ENCODE measurements at places on chromosomes 3 and 15. TPM values are rescaled to one million over a fixed set of nuclear protein-coding genes. Genes with fewer than 3 reads are reported as not detected.
A peak's percentile ranks its signal among the peaks of the same experiment; 100 is the strongest.

GRCh38 chr3:190387578-190388213, at the start of gene CLDN16:
TSS of gene CLDN16 (plus strand) at chr3:190388163. CDS start at chr3:190388330, 167 bp downstream.
- DNase-seq, result no peak
- H3K4me3 ChIP-seq, result no peak within 1 kb of the TSS
- no peaks in the 10 kb centered on the region for H3K36me3 ChIP-seq
- no peak within 1 kb of the TSS for H3K27ac ChIP-seq
- peaks cover 18% of the 10 kb centered on the region for H3K4me1 ChIP-seq

DNA sequence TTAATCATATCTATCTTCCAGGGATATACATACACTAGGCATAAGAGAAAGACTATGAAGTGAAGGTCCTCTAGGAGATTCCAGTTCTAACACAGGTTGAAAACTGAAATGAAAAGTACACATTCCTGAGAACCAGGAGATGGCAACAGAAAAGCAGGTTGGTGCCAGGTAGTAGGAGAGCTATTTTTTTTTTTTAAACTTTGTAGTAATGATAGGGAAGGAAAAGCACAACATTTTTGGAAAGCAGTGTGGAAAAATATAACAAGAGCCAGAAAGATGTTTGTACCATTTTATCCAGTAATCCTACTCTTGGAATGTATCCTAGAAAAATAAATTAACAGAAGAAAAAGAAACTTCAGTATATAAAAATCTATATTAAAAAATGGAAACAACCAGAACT, 189.9 kb downstream of the DTWD1 start:
- no peaks in the 10 kb centered on the region for H3K27me3 ChIP-seq
- H3K36me3 ChIP-seq, result no peaks in the 10 kb centered on the region
- no peak overlapping the region for H3K4me3 ChIP-seq
- H3K4me1 ChIP-seq, result no peaks in the 10 kb centered on the region
- no peak overlapping the region for H3K27ac ChIP-seq

DNA sequence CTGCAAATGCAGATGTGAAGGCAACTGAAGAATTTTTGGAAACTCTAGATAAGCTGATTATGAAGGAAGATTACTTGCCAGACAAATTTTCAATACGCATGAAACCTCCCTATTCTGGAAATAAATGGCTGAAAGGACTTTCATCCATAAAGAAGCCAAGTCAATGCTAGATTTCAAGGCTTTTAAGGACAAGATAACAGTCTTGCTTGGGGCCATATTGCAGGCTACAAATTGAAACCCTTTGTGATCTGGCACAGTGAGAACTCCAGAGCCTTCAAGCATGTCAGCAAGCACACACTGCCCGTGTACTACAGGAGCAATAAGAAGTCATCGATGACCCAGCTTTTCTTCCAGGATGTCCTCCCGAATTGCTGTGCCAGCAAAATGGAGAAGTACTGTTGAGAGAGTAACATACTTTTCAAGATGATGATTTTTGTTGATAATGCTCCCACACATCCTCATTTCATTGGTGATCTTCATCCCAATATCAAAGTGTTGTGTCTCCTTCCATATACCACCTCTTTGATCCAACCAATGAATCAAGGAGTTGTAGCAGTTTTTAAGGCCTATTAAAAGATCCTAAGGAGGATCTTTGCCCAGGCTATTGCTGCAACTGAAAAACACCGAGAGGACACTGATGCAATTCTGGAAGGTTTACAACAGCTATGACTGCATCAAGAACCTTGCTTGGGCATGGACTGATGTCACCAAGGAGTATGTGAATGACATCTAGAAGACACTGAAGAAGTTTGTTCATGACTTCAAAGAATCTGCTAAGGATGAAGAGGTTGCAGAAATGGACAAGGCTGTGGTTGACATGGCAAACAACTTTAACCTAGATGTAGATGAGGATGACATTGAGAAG, 20.3 kb downstream of the CALML4 start:
- DNase-seq, result no peak
- H3K27me3 ChIP-seq, result no peaks in the 10 kb centered on the region

DNA sequence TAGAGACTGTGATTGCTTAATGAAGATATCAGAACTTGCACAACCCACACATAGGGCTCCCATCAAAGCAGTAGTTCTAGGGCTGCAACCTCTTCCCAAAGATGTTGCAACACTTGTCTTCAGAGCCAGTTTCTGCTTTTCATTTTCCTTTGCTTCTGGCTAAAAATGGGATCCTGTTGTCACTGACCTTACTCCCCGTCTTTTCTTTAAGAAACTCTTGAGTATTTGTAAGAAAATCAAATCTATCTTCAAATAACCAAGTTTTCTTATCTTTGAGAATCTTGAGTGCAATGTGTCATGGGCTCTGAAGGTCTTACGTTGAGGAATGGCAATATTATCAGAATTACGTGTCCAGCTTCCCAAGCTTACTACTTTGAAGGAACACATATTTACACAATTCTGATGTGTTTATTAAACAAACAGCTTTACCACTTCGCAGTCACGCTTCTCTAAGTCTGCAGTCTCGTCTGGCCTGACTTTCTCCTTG, 24.1 kb downstream of the CACNA1D start:
- no peaks in the 10 kb centered on the region for H3K4me1 ChIP-seq
- H3K4me3 ChIP-seq, result no peak overlapping the region
- DNase-seq, result no peak
- peaks cover 3% of the 10 kb centered on the region for H3K27me3 ChIP-seq
- H3K36me3 ChIP-seq, result no peaks in the 10 kb centered on the region

DNA sequence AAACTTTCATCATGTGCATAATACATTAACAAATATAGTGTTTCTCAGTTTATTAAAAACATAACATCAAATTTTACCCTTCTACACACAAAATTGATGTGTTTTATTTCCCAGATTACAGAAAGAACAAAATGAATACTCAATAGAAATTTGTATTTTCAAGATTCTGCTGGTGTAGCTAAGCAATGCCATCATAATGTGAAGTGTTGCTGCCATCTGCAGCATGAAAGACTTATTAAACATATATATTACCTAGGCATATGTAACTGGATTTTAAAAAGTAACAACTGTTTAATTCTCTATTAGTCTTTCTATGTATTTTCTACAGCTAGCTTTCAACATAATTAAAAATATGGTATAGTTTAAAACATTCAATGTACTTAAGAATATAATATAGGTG, 27.5 kb downstream of the PLSCR5 start:
- no peaks in the 10 kb centered on the region for H3K4me1 ChIP-seq
- DNase-seq, result peak; percentile 47
- no peak overlapping the region for H3K4me3 ChIP-seq
- H3K36me3 ChIP-seq, result no peaks in the 10 kb centered on the region

- 0 out of 2 replicates have a peak overlapping the region, but pooled peaks have one; percentile 6 for H3K4me3 ChIP-seq
- peak overlapping the region; percentile 79 for H3K27ac ChIP-seq
- H3K4me1 ChIP-seq, result peaks cover 80% of the 10 kb centered on the region
These were observed 56.6 kb upstream of the PLXND1 start for GRCh38 chr3:129663045-129663446.

- no peaks in the 10 kb centered on the region for H3K36me3 ChIP-seq
- no peaks in the 10 kb centered on the region for H3K27me3 ChIP-seq
- no peak for DNase-seq
- no peak overlapping the region for H3K4me3 ChIP-seq
These were observed 242.9 kb downstream of the VGLL3 start for GRCh38 chr3:86748015-86748414.

DNA sequence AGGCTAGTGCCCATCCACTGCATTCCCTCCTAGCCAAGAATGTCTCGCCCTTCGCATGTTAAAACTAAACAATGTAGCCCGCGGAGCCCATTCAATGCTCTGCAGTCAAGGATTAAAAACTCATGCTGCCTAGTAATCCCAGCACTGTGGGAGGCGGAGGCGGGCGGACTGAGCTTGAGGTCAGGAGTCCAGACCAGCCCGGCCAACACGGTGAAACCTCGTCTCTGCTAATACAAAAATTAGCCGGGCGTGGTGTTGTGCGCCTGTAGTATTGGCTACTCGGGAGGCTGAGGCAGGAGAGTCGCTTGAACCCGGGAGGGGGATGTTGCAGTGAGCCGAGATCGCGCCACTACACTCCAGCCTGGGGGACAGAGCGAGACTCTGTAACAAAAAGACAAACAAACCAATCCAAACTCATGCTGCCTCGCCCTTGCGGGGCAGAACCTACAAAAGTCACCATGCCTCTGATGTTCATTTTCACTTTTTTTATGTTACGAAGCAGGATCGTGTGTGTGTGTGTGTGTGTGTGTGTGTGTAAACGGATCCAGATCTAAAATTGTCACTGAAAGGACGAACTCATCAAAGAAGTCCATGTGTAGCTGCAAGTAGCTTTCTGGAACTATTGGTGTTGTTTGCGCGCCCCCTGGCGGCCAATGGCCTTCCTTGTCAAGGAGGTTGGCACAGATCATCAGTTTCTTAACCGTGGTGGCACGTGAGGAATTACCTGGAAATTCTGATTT, 54.8 kb upstream of the SPESP1 start:
- DNase-seq, result peak; percentile 88
- H3K27ac ChIP-seq, result no peak overlapping the region
- H3K27me3 ChIP-seq, result no peaks in the 10 kb centered on the region
- peak overlapping the region; percentile 26 for H3K4me3 ChIP-seq
- H3K4me1 ChIP-seq, result peaks cover 9% of the 10 kb centered on the region

- H3K27ac ChIP-seq, result no peak overlapping the region
- no peaks in the 10 kb centered on the region for H3K27me3 ChIP-seq
- DNase-seq, result no peak
- no peaks in the 10 kb centered on the region for H3K4me1 ChIP-seq
These were observed 5.2 kb upstream of the C3orf85 start for GRCh38 chr3:109131276-109131675.

CDAN1 gene
- 22.4 TPM for total RNA-seq

GLCE gene
- total RNA-seq, result 22.2 TPM

Measured in HCT116 (cell line).